ENCODE measurements at places on chromosomes 1 and 21. TPM values are rescaled to one million over a fixed set of nuclear protein-coding genes. Genes with fewer than 3 reads are reported as not detected.

GRCh38 chr1:180173952-180174351, 19.3 kb downstream of the QSOX1 start:
- no peak for DNase-seq

DNA sequence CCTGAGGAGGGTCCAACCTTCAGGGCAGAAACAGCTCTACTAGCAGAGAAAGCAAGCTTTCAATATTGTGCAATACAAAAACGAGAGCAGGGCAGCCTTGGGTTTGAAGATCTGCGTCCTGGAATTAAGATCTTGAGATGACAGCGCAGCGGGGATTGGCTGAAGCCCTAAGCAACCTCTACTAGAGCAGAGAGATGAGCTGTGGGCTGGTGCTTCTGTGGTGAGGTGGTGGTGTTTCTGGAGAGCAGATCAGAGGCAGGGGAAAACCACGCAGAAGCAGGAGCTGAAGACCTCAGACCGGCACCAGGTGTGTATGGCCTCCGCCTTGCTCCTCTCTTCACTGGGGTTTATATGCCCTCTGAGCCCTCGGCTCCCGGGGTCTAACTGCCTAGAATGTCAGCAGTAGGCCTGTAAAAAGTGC, 12.5 kb downstream of the TRAF3IP3 start:
- peak; percentile 81 for DNase-seq

GRCh38 chr1:55868026-55868425, 652.9 kb upstream of the USP24 start:
- DNase-seq: no peak

LINGO4 gene
- not detected for total RNA-seq

NBPF4 gene
- total RNA-seq: not detected

- no peak for DNase-seq
These were observed 88.4 kb downstream of the RUNX1 start for GRCh38 chr21:34960687-34961086.

DNA sequence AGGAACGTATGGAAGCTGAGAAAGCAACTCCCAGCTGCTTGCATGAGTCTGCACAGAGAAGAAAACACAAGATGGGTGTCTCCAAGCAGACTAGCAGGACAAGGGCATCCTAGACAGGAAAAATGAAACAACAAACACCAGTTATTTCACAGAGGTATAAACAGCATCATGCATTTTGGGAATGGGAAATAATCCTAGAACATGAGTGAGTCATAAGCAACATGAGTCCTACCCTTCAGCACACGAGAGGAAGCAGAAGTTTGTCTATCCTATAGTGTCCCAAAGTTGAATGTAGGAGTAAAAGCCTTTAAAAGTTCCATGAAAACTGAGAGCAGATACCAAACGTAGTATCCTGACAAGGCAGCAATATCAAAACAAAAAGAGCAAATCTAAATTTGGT, 11.3 kb upstream of the FRRS1 start:
- DNase-seq: no peak

GRCh38 chr1:203488539-203488938, 5.4 kb upstream of the OPTC start:
- DNase-seq: no peak

DYRK3 gene
- 12.8 TPM for total RNA-seq

DNA sequence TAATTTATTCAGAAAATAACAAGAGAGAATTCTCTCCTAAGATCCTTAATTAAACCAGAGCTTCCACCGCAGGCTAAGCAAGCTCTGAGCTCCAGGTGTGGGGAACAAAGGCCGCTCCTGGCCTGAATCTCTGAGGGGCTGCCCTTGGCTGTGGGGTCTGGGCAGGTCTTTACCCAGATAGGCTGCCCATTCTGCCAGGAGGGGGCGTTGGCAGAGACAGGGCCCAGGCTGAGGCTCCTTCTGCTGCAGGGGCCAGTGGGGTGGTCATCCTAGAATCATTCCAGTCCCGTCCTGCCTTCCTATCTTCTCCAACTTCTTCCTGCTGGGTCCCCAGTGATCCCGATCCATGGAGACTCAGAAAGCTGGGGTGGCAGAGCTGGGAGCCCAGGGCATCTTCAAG, 82.9 kb upstream of the POU3F1 start:
- DNase-seq: no peak

HSD3B1 gene
- not detected for total RNA-seq

GRCh38 chr1:88877382-88877825, 14.0 kb downstream of the GTF2B start:
- DNase-seq: no peak

GRCh38 chr1:234568345-234568744, 41.6 kb downstream of the IRF2BP2 start:
- DNase-seq: no peak

- DNase-seq: no peak
These were observed 144.2 kb downstream of the SYT2 start for GRCh38 chr1:202565890-202566602.

DNA sequence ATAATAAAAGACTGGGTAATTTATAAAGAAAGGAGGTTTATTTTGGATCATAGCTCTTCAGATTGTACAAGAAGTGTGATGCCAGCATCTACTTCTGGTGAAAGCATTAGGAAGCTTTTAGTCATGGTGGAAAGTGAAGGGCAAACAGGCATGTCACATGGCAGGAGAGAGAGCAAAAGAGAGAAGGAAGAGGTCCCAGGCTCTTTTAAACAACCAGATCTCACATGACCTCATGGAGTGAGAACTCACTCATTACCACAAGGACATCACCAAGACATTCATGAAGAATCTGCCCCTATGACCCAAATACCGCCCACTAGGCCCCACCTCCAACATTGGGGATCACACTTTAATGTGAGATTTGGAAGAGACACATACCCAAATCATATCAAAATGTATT, 10.0 kb downstream of the RPTN start:
- DNase-seq: no peak

SPRR2G gene
- not detected for total RNA-seq

WNT3A gene
- 0.08 TPM for total RNA-seq

- DNase-seq: peak; percentile 45
These were observed 871 bp upstream of the ETS2 start for GRCh38 chr21:38804789-38805327.

VWA5B1 gene
- 0.10 TPM for total RNA-seq

DNA sequence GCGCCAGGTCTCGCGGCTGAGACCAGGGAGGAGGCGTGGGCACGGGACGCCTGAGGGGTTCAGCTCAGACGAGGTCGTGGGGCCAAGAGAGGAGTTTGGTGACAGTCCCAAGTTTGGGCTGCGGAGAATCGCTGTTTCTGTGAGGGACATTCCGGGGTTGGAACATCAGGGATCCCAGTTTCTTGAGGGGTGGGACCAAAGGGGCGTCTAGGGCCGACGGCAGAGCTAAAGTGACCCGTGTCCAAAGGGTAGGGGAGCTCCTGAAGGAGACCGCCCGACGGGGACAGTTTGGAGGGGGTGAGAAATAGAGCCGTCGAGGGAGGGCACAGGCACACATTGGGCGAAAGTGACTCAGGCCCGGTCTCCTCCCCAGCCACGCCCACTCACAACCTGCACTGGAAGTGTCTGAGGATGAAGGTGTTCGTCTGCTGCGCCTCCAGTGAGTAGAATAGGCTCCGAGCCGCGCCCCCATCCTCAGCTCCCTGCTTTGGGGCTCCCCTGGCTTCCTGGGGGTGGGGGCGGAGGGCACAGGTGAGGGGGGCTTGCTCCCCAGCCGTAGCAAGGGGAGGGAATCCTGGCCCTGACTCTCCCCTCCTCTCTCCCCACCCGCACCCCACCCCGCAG, 7.0 kb downstream of the EFNA3 start:
- DNase-seq: peak; percentile 73

OR2L3 gene
- not detected for total RNA-seq

- DNase-seq: no peak
These were observed 17.6 kb downstream of the OLFML2B start for GRCh38 chr1:162006081-162006480.

- no peak for DNase-seq
These were observed 28.2 kb downstream of the CD34 start for GRCh38 chr1:207882692-207883091.

All from activated naive CD4-positive, alpha-beta T cell treated with anti-CD3 and anti-CD28 coated beads, Interleukin-2, amount 50 U/mL, for 72 hours (primary cell).